ENCODE measurements at places on chromosomes 12 and 14.

- no peak for DNase-seq
Measured at GRCh38 chr12:2183556-2184541, 131.1 kb downstream of the CACNA1C start.

GRCh38 chr12:110171186-110171538 lies 47.0 kb downstream of the IFT81 start:
- no peak for DNase-seq

DNA sequence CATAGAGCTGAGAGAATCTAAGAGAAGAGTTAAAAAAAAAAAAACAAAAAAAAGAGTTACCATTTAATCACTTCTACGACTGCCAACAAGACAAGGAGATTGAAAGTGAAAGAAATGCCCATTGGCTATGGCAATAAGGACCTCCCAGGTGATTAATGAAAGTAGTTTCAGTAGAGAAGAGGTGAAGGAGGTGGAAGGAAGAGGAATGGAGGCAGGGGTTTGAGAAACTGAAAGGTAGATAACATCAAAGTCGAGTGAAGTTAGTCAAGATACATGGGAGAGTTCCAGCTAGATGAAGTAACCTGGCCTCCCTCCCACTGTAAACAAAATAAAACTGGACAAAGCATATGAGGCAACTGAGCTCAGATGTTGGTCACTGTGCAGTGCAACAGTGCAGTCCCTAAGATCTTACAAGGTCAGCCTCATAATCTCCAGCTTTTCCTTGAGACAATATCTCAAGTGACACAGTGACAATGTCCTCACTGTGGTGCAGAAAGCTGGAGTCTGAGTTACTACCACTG lies 118.0 kb upstream of the CCDC198 start:
- no peak for DNase-seq

GRCh38 chr14:81406863-81407262 lies 6.7 kb upstream of the STON2 start:
- DNase-seq: no peak

DNA sequence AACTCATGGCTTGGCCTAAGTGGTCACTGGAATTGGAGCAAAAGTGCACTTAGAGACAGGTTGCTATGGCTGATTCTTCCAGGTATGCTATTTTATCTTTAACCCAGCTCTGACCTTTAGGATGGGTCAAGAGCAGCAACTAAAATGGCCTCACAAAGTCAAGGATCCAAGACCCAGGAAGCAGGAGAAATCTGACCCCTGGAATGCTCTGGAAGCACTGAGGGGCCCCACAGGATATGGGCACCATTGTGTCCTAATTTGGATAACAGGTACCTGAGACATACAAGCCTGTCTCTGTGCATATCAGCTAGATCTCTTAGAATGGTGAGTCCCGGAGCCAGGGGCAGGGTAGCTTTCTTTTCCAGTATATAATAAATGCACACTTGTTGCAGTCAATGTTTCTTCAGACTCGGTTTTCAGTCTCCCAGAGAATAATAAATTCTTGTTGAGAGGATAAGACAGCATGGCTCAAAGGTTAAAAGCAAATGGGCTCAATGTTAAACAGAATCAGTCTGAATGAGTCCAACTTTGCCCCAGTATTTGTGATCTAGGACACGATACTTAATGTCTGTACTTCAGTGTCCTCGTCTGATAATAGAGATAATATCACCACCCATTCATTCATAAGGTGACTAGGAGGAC lies 29.3 kb upstream of the TMCC3 start:
- no peak for DNase-seq

GRCh38 chr12:256225-256624 lies 6.4 kb downstream of the SLC6A13 start:
- DNase-seq: no peak

DNA sequence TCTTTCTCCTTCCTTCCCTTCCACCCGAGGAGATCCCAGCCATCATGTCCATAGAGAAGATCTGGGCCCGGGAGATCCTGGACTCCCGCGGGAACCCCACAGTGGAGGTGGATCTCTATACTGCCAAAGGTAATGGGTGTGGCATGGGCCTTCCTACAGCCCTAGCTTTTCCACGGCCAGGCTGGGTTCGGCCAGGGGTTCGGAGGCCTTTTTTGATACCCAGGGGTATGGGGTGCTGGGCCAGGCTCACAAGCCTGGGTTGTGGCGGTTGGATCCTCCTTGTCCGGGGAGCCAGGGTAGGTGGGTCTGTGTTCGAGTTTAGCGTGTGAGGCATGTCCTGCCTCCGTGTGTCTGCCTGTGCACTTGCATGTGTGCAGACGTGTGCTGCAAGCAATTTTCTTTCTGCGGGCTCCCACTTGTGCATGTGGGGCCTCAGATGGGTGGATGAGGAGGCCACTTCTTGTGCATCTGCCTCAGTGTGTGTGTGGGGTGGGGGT lies 1.5 kb downstream of the ENO2 start:
- no peak for DNase-seq

GRCh38 chr14:51093371-51094281 lies 1.3 kb downstream of the TRIM9 start:
- peak; percentile 81 for DNase-seq

DNA sequence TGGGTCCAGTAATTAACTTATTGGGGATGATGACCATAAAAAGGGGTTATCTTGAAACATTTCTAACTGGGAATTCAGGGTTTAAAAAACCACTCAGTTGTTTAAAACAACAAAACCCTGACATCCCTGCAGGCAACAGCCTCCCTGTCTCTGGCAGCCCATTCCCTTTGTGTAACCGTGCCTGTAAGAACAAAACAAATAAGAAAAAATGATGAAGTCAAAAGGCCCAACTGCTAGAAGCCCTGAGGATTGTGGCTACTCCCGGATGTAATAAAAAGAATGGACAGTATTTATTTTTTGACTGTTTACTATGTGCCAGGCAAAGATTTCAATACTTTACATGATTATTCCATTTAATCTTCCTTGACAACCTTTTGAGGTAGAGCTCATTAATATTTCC lies 75.3 kb downstream of the TMCC3 start:
- peak; percentile 18 for DNase-seq

DNA sequence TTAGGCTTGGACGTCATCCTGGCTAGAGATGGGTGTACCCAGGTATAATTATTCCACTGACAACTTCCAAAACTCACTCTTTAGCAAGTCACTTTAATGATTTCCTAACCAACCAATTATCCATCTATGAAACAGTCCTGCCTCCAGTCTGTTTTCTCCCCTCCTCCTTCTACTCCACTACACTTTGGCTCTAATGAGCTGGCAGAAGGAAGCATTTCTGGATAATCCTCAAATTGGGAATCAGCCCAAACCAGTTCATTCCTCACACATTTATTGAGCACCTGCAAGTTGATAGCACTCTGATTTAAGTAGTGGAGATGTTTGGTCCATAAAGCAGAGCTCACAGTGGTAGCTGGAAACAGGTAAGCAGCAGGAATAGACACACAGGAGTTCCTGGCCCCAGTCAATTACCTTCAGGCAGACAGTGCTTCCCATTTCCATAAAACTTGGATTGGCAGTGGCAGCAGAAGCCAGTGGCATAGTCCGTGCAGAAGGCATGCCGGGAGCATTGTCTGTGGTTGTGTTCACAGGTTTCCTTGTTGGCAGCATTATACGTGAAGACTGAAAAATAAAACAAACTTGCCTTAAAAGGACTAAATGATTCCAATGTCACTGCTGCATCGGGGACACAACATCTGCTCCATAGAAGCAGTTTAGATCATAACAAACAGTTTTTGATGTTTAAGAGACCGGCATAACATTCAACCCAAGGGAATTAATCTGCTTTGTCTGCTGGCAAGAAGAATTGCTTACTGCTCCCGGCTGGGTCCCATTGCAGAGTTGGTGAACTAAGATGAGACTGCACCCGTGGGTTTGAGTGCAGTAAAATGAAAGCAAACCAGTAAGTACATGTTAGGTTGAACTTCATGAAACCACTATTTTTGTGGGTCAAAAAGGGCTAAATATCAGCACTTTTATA lies 26.2 kb downstream of the NID2 start:
- no peak for DNase-seq

- no peak for DNase-seq
Measured at GRCh38 chr12:132302466-132303358, 26.7 kb downstream of the GALNT9 start.

GRCh38 chr12:22457085-22457484 lies 87.3 kb downstream of the C2CD5 start:
- no peak for DNase-seq

GRCh38 chr14:52265253-52265652 lies 2.2 kb upstream of the PTGDR start:
- no peak for DNase-seq

GRCh38 chr14:24422261-24422660 lies 7.2 kb downstream of the CBLN3 start:
- DNase-seq: no peak

DNA sequence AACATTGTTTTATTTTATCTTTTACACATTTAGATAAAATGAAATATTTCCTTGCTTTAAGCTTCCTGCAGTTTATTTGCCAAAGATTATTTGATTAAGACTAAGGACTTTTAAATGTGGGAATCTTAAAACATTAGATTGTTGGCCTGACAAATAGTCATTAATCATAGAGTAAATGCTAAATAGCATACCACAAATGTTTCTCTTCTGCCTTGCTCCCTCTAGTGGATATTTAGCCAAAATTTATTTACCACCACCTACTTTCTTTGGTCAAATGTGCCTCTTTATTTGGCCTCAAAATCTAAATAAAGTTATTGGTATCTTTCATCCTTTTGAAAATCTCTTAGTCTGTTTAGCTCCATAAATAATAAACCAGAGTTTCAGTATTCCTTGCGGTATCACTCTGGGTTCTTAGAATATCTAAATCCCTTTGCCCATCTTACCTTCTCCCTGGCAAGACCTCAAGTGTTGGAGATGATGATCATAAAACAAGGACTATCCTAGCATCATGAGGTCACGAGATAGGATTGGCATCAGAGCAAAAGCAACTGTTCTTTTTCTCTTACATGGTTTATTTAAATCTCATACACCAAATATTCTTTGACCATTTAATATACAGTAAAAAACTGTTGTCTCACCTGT lies 150.6 kb upstream of the AEBP2 start:
- DNase-seq: peak; percentile 27

DNA sequence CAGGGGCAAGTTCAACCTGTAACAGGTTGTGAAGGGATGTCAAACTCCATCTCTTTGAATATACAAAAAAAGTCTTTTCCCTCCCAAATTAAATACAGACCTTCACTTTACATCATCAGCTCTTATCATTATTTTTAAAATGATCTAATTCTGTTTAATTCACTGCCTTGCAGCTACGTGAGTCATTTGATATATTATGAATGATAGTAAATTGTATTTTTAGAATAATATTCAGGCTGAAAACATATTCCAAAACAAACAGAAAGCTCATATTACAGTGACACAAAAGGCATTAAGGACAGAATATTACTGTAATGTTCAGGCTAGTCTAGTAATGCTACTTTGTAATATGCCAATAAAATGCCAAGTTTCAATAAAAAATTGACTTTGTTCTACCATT lies 53.3 kb downstream of the BCAT1 start:
- DNase-seq: no peak

GRCh38 chr12:57535764-57536596 lies 11.0 kb downstream of the DCTN2 start:
- DNase-seq: no peak

GRCh38 chr14:36222337-36222736 lies 45.8 kb upstream of the PTCSC3 start:
- no peak for DNase-seq

DNA sequence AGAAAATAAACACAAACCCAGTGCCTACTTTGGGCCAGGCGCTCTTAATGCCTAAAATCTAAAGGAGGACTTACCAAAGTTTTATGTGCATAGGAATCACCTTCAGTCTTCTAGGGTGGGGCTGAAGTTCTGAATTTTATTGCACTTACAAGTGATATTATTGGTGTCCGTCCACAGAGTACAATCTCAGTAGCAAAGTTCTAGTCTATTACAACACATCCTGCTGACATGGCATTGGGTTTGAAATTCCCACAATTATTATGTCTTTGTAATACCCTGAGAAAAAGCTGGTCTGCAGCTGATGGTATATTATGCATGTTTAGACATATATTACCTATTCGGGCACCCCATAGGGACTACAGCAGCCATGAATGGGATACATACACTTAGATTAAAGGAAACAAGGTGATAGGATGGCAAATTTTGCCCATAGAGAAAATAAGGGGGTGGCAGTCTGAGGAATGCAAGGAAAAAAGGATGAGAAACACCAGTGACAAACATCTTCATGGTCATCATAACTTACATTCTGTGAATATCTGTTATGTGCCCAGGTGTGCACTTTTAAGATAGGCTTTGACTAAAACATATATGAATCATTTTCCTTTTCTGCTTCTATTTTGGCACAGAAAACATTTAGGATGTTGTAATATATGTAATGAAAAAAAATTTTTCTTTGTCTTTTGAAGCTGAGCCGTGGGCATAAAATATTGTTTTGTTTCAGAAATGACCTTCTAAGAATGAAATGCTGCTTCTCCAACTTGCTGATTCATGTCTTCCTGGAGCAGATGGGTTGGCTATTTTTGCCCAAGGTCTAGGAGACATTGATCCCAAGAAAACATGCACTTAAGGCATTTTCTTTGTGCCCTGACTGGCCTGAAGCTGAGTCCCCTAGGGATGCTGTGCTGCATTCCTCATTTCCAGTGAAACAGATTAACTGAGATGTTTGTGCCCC lies 27.2 kb upstream of the ALG10 start:
- DNase-seq: no peak

DNA sequence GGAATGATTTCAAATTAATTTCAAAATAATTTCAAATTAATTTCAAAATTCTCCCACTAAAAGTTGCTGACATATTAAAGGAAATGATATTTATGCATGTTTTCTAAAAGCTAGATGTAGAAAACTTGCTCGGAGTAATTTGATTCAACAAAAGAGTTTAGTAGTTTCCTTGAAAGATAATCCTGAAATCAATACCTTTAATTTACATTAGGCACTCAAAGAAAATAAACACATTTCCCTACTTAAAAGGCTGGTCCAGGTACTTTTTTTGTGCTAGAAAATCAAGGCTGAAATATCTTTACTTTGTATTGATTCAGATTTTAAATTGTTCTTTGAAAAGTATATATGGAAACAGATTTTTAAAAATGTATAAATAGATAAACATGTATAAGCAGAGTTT lies 370.5 kb downstream of the RAD51B start:
- no peak for DNase-seq

- peak; percentile 14 for DNase-seq
Measured at GRCh38 chr12:121579190-121579791, 1.5 kb downstream of the KDM2B start.

DNA sequence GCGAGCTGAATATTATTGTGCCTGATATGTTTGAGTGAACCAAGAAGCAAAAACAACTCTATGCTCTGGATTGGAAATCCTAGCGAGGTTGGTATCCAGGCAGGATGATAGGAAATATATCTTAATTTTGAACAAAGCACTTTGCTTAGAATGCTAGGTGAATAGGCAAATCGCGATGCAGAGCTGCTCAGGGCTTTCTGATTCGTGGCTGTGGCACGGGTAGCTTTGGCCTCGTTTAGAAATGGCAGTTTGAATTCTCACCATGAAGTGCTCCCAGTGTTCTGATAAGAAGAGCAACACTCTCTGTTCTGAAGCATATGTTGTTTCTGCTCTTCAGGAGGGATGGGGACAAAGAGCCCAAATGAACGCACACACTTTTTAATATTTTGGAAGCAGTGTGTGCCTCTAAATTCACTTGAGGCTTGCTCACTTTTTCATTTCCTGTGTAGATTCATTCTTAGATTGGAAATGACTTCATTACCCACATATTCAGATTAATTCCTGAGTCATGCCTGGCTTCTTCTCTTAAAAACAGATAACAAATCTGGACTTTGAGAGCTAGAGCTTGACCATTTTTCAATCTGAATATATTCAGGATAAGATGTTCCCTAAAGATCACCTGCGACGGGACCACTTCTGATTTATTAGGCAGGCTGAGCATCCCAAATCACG lies 200.9 kb downstream of the RPAP3 start:
- DNase-seq: no peak

- peak; percentile 60 for DNase-seq
Measured at GRCh38 chr12:124730455-124730932, 133.2 kb downstream of the SCARB1 start.

Data from NCI-H345 (cell line).